Bronchial smooth muscle cell (primary cell): ENCODE measurements at places on chromosomes 5 and 9. TPM values are rescaled to one million over a fixed set of nuclear protein-coding genes. Genes with fewer than 3 reads are reported as not detected.

Gene CACNA1B
- under 0.01 TPM in 2 replicates for total RNA-seq

Gene TIMD4
- total RNA-seq, result not detected in 2 replicates

Gene DNM1
- total RNA-seq, result 63.7 and 82.3 TPM in 2 replicates

Gene PRKAA1
- 112 and 145 TPM in 2 replicates for total RNA-seq

Gene CCNO
- 0.17 TPM in 1 of 2 replicates, not detected in the other for total RNA-seq

Gene RANBP17
- 7.2 and 12.9 TPM in 2 replicates for total RNA-seq

Gene FOXD4L5
- total RNA-seq, result 0.09 and 0.16 TPM in 2 replicates

Gene NME5
- 2.7 and 3.9 TPM in 2 replicates for total RNA-seq

Gene GCNT1
- 14.7 and 15.0 TPM in 2 replicates for total RNA-seq

Gene LCN2
- not detected in 2 replicates for total RNA-seq

Gene ACTBL2
- under 0.01 TPM in 1 of 2 replicates, not detected in the other for total RNA-seq

Gene FYB1
- 0.16 TPM in 1 of 2 replicates, not detected in the other for total RNA-seq

Gene PDZD2
- 0.09 and 0.16 TPM in 2 replicates for total RNA-seq

Gene C5orf46
- total RNA-seq, result 0.95 TPM in 1 of 2 replicates, not detected in the other

Gene RLN2
- total RNA-seq, result not detected in 2 replicates

Gene PPP2R2B
- under 0.01 TPM in 1 of 2 replicates, not detected in the other for total RNA-seq

Gene BARX1
- not detected in 2 replicates for total RNA-seq

Gene ADAM19
- total RNA-seq, result 4.9 and 5.8 TPM in 2 replicates

Gene LRRTM2
- total RNA-seq, result 1.0 and 3.5 TPM in 2 replicates

Gene GMCL2
- total RNA-seq, result not detected in 2 replicates

Gene KCNV2
- total RNA-seq, result not detected in 2 replicates

Gene S1PR3
- 14.2 and 16.7 TPM in 2 replicates for total RNA-seq

Gene DNAI1
- 0.34 TPM in 1 of 2 replicates, not detected in the other for total RNA-seq
